HS-27A (cell line): ENCODE measurements at places on chromosomes 4 and X.

- DNase-seq = peak; percentile 35
These were observed 132.5 kb downstream of the ARHGAP6 start for GRCh38 chrX:11533199-11533651.

- DNase-seq = no peak
These were observed 41.3 kb upstream of the GPR78 start for GRCh38 chr4:8538703-8539567.

- no peak for DNase-seq
These were observed 9.9 kb downstream of the ZNF157 start for GRCh38 chrX:47380268-47380667.

DNA sequence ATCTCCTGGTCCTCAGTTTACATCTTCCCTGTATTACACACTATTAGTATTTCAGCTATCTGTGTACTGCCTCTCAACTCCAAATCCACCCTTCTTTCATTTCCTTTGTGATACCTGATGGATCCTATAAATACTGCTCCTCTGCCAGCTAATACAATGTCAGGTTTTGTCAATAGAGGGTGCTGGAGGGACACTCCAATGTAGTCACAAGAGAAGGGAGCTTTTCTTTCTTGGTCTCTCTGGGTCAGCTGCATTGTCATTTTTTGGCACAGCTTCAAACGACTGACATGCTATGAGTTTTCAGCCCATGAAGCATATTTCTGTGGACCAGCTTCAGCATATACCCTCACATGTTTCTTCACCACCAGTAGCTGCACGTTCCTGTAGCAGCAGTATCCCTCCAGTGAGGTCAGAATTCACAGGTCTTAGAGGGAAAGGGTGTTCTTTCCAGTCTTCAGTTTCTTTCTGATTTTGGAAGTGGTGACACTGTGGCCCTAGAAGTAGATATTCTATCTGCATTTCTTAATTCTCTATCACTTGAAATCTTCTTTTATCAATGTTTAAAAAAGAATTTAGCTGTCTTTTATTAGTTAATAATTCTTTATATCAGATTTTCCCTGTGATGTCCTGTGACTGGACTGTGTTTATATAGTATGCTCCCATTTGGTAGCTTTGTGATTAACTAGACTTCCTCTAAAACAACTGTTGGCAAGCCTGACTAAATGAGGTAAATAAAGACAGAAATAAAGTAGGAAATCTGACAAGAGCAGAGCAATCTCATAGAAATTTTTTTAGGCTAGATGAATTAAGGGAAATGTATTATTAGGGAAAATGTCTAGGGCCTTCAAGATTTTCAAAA, 60.6 kb downstream of the GABRA2 start:
- DNase-seq = no peak

DNA sequence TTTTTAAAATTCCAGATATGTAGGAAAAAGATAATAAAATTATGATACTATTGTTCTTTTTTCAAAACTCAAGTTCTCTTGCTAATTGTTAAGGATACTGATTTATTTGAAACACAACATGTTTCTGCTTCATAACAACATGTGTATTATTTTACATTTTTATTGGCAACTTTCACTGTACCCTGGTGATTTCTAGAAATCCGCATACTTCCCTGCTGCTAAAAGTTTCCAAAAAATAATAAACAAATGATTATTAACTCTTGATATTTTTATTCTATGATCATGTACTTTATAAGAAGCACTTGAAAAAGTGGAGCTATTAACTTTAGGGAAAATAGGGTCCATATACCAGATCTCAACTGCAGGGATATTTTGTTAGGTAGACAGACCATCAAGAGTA, 71.2 kb upstream of the HCCS start:
- DNase-seq = no peak

GRCh38 chr4:1518997-1519700, 112.9 kb upstream of the NKX1-1 start:
- no peak for DNase-seq

DNA sequence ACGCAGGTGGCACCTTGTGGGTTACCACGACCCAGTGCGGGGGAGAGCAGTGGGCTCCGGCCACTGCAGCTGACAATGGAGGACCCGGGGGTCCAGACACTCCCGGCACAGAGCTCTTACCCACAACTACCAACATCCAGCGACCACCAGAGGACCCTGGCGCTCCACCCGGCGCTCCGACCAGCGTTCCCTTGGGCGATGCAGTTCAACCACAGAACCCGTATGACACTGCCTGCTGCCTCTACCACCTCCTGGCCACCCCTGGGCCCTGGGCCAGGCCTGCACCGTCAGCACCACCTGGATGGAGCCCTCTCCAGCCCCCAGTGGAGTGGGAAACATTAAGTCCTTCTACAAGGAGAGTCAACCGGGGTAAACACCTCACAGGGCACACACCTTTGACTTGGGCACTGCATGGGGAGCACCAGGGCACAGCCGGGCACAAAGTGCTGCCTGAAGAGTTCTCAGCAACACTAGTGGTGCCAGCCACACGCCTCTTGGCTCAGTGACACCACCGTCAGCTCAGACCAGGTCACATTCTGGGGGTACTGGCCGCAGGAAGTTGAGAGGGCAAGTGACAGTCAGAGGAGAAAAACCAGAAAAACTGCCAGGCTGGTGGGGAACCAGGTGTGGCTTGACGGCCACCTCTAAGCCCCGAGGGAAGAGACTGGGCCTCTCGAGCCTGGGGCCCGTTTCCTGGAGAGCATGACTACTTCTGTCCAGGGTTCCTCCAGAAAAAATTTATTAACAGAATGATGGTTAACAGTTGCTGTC, 2.6 kb downstream of the CTBP1 start:
- DNase-seq = no peak

GRCh38 chrX:17459008-17459611, 84.1 kb downstream of the NHS start:
- DNase-seq = no peak
